ENCODE measurements at places on chromosomes 13 and 19.

DNA sequence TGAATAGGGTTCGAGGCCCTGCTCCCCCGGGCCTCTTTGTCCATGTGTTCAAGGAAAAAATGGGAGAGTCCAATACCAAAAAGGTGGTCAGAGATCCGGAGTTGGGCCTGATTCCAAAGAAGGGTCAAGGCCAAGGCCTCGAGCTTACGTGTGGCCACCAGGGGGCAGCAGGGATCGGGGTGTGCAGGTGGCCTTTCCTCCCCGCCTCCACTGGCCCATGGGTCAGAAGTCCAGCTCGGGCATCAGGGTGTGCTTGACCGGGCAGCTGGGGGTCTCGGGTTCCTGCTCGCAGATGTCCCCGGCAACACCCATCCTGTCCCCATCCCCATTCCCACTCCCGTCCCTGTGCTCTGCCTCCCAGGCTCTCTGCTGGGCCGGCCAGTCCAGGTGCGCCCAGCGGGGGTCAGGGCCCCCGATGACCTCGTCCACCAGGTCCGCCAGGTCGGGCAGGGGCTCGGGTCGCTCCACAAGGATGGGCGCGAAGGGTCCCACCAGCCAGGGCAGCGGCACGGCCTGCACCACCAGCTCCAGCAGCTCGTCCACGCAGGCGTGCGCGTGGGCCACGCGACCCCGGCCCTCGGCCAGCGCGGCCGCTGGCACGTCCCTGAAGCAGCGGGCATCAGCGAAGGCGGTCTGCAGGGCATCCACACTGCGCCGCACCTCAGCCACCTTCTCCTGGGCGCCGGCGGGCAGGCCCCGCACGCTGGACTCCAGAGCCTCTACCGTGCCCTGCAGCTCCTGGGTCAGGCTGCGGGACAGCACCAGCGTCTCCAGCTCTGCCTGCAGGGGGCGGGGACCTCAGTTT lies 5.2 kb upstream of the PLIN4 start:
- DNase-seq, result no peak

GRCh38 chr13:79602936-79603335 lies 122.0 kb downstream of the NDFIP2 start:
- no peak for DNase-seq

DNA sequence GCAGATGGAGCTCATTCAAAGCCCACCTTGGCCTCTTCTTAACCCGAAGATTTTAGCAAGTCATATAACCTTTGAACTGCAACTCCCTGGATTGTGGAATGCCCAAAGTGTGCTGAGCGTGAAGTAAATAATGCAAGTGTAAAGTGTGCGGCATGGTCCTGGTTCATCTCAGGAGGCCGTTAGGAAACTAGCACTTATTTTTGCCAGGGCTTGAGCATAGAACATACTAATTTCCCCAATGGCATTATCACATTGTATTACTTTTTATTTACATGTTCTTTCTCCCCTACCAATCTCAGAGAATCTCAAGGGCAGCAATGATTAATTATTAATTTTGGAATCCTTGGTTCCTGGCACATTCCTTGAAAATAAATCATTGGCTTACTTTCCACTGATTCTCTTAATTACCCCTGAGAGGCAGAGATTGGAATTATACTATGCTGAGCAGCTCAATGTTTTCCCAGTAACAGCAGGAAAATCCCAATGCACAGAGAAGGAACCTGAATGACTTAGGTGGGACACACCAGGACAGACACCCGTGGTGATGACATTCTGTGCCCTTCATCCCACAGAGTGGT lies 128.8 kb upstream of the GJB6 start:
- no peak for DNase-seq

GRCh38 chr19:28920269-28921066 lies 292.5 kb downstream of the UQCRFS1 start:
- DNase-seq, result no peak

- DNase-seq, result no peak
Measured at GRCh38 chr13:107266657-107267056, 698.7 kb upstream of the ARGLU1 start.

DNA sequence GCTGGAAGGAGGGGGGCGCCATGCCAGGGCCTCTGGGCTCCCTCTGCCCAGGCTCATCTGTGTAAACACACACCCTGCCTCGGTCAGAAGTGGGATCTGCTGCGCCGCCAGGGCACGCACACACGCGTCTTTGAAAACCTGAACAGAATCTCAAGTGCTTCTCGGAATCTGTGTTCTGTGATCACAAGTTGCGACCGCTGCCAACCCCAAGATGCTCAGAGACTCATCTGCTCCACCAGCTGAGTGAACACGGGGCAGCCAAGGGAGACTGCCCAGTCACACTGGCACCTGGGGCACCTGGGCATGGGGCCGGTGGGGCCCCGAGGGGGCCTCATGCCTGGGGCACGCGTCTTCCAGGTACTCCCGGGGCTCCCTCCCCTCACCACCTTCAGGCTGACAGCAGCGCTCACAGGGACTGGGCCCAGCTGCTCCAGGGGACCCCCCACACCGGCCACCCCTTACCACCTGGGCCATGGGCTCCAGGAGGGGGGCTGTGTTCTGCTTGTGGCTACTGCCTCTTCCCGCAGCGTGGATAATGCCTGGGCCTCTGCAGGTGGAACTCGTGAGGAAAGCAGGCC lies 59.0 kb downstream of the KLF2 start:
- DNase-seq, result no peak

DNA sequence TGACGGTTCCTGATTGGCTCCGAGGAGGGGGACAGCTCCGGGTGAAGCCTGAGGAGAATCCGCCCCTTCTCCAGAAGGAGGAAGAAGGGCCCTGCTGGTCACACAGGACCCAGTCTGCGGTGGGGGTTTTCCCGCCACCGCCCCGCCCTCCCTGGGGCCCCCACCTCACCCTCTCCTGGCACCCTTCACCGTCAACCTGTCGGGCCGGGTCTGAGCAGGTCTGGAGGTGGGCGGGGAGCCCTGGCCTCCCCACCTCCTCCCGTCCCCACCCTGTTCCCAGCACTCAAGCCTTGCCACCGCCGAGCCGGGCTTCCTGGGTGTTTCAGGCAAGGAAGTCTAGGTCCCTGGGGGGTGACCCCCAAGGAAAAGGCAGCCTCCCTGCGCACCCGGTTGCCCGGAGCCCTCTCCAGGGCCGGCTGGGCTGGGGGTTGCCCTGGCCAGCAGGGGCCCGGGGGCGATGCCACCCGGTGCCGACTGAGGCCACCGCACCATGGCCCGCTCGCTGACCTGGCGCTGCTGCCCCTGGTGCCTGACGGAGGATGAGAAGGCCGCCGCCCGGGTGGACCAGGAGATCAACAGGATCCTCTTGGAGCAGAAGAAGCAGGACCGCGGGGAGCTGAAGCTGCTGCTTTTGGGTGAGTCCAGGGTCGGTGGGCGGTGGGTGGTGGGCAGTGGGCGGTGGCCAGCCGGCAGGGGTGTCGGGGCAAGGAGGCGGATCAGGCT lies at the start of gene GNA15:
Gene GNA15 (plus strand): TSS at position 73 of the 723 bp plus-strand sequence. CDS start 418 bp downstream, at position 491.
- no peak for DNase-seq

DNA sequence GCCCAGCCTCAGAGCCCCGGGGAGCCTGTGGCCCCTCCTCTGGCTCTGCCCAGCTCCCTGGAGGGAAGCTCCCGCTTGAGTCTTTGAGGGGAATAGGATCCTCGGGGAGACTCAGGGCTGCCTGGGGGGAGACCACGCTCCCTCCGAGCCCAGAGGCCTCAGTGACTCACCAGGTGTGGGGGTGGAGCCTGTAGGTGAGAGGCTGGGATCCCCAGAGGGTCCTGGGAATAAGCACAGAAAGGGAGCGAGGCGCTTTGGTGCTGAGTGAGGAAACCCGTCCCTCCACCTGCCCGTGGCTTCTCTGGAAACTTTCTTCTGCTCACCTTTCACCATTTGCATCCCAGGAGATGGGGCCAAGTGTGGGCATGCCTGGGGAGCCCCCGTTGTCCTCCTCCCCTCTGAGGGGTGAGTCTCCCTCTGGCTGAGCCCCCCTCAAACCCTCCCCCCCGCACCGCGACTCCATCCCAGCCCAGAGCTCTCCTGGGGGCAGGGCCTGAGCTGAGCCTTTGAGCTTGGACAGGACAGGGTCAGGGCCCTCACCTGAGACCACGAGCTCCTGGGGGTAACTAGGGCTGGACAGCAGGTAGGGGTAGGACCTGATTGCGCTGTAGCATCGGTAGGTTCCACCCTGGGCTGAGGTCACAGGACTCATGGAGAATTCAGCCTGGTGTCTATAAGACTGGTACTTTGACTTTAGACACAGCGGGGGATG lies 2.7 kb downstream of the LILRB5 start:
- DNase-seq, result no peak

GRCh38 chr13:102571075-102571474 lies 25.7 kb upstream of the TPP2 start:
- DNase-seq, result peak; percentile 20

GRCh38 chr13:86051134-86052103 lies 252.2 kb upstream of the SLITRK6 start:
- peak; percentile 19 for DNase-seq

DNA sequence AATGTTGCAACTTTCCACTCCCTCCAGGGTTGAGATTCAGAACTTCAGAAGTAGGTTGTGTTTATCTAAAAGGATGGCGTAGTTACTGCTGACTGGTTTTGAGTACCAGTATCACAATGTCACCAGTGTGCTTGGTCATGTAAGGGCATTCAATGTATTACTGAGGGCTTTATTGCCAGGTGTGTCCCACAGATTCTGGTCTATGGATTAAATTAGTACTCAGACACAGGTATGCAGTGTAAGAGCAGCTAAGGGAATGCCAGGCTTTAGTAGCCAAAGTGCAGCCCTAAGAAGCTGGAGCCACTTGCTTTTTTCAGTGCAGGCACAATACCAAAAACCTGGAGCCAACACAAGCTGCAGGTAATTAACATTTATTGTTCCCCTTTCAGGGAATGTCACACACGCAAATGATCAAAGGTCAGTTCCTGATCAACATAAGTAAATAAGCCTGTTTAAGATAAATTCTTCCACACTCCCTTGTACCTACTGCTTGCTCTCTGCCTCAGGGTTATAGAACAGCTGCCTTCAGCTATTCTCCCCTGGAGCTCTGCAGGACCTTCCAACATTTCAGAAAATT lies 130.1 kb upstream of the ZNF91 start:
- DNase-seq, result no peak

DNA sequence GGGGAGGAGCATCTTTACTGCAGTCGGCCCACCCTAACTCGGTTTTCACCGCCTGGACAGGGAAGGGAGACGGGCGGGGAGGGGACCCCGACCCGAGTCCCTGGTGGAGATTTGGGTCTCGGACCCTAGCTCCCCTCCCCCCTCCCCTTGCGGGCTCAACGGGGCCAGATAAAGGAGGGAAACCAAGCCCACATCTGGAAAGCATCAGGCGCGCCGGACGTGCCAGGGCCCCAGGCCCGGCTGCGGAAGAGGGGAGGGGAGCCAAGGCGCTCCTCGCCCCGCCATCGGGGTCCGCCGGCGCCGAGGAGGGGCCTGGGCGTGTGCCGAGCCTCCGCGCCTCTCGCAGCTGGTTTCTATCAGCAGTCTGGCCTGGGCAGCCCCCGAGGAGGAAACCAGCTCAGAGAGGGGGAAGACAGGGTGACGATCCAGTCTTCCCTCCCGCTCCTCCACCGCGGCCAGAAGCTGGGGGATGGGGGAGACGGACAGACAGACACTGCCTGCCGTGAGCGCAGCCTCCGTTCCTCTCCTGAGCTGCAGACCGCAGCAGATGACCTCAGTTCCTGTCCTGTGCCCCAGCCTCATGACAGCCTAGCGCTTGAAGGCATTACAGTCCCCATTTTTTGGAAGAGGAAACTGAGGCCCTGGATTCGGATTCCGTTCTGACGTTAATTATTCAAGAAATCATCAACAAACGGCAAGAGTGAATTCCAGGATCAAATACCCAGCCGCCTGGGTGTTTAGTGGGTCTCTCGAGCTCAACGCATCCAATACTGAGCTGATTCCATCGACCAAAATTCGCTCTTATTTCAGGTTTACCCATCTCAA lies 3.6 kb upstream of the GNG8 start:
- no peak for DNase-seq

DNA sequence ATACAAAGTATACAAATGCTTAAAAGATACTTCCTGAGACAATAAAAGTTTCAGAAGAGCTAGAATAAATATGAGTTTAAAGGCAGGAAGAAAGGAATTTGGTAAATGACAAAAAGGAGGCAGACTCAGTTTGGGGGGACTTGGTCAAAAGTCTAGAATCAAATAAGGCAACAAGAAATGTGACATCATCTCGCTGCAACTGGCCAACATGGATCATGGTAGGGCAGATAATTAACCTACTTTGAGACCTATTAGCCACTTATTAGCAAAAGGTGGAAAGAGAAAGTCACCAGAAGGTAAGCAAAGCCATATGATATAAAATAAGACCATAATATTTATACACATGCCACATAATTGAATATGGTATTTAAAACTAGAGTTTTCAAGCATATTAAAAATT lies 5.3 kb downstream of the USP12 start:
- DNase-seq, result no peak

DNA sequence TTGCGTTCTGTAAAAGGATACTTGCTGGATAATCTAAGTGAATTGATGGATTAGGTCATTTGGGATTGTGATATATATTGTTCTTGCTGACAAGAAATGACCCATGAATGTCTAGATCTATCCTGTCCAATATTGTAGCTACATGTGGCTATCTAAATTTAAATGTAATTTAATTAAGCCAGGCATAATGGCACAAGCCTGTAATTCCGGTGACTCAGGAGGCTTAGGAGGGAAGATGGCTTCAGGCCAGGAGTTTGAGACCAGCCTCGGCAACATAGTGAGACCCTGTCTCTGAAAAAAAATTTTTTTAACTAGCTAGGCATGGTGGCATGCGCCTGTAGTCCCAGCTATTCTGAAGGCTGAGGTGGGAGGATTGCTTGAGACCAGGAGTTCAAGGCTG lies 39.3 kb upstream of the AKAP11 start:
- no peak for DNase-seq

- DNase-seq, result no peak
Measured at GRCh38 chr13:105599477-105600037, 935.9 kb downstream of the EFNB2 start.

GRCh38 chr13:26853323-26853722 lies 92.7 kb upstream of the GPR12 start:
- no peak for DNase-seq

- DNase-seq, result no peak
Measured at GRCh38 chr19:17327654-17328516, 6.8 kb downstream of the ANO8 start.

GRCh38 chr19:49150106-49150943 lies 4.9 kb downstream of the HRC start:
- peak; percentile 86 for DNase-seq

DNA sequence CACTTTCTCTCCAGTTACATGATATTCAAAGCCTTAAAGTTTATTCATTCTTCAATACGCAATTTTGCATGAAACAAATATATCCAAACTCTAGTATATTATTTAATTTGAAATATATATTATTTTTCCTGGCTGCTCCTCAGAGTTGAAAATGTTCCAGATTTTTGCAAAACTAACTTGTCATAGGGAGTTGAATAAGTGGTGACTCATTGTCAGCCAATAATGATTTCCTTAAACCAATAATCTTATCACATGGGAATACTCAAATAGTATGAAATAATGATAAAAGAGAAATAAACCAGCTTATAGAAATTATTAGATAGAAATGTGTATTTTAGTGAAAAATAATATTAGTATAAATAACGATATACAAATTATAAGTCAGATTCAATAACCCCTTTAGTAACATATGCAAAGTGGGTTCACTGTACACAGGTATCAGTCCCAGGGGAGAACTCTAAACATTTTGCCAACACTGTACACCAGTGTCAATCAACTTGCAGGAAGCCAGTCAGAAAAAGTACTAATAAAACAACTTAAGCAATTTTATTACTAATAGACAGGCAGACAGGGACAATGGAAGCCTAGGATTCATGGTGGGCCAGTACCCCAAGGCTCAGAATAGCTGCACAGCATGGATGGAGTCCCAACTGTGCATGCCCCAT lies 222.6 kb upstream of the KLHL1 start:
- DNase-seq, result no peak

GRCh38 chr13:52776726-52777125 lies 37.1 kb upstream of the CNMD start:
- DNase-seq, result no peak

GRCh38 chr13:47158593-47158992 lies 261.7 kb upstream of the HTR2A start:
- DNase-seq, result no peak
